ENCODE measurements at places on chromosomes 3 and 15.

- no peak for DNase-seq
Measured at GRCh38 chr15:52566889-52567288, 1.9 kb downstream of the ARPP19 start.

DNA sequence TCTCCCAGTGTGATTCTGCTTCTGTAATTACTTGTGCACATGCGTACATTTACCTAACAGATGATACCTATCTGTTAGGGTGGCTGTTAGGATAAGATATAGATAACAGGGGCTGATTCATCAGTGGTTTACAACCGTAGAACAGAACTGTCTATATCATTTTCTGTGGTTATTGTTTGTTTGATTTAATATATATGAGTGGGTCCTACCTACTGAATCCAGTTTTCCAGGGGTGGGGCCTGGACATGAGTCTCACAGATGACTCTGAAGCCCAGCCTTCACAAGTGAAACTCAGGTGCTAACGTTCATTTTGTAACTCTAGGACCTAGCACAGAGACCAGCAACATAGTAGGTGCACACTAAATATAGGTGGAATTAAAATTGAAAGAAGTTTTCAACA is 10.4 kb upstream of the ACAP2 start:
- DNase-seq = no peak

DNA sequence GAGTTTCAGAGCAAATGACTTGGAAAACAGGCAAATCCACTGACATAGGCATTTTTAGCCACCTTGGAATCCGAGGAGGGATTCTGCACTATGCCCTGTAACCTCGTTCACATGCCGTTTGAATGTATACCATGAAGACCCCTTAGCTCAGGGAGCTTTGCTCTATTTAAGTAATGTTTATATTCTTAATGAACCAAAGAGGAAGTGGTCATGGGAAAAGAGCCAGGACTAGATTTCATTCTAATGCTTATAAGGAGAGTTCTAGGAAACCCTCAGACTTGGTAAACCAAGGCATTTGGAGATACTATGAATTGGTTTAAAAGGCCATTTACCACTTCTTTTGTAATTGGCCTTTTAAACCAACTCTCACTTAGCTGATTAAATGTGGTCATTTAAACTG is 178.9 kb downstream of the IGF1R start:
- DNase-seq = no peak

DNA sequence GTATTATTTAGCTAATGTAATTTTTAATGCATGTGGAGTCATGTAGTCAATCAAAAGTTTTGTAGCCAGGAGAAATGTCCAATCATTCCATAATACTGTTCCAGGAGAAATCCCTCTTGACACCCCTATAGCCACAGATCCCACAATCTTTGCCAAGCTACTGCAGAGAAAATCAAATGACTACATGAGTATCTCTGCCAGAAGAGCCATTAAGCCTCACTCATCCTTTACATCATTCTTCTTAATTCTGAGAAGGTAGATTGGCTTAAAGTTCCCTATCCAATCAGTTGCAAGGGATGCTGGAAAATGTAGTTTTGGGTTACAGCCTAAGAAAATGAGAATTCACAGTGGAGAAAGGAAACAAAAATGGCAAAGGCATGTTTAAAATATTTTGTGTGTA is 502.1 kb downstream of the ZBBX start:
- DNase-seq = no peak

- no peak for DNase-seq
Measured at GRCh38 chr15:67019884-67020520, 45.4 kb upstream of the SMAD3 start.

- no peak for DNase-seq
Measured at GRCh38 chr3:143092191-143092590, 27.4 kb upstream of the CHST2 start.

DNA sequence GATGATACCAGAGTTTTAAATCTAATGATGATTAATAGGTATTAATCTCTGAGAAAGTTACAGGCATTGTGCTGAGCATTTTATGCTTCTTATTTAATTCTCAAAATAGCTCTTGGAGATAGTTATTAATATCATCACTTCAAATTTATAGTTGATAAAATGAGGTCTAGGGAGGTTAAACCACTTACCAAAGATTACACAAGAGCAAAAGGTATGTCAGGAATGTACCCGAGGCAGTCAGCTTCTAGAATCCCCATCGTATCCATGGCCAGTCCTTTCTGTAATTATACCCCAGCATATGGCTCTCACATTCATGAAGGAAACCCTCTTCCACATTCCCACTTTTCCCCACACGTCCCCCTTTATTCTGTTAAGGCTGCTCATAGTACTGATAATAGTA is 421.3 kb downstream of the PYDC2 start:
- DNase-seq = no peak

- no peak for DNase-seq
Measured at GRCh38 chr3:111761309-111761795, 97.7 kb upstream of the PHLDB2 start.

DNA sequence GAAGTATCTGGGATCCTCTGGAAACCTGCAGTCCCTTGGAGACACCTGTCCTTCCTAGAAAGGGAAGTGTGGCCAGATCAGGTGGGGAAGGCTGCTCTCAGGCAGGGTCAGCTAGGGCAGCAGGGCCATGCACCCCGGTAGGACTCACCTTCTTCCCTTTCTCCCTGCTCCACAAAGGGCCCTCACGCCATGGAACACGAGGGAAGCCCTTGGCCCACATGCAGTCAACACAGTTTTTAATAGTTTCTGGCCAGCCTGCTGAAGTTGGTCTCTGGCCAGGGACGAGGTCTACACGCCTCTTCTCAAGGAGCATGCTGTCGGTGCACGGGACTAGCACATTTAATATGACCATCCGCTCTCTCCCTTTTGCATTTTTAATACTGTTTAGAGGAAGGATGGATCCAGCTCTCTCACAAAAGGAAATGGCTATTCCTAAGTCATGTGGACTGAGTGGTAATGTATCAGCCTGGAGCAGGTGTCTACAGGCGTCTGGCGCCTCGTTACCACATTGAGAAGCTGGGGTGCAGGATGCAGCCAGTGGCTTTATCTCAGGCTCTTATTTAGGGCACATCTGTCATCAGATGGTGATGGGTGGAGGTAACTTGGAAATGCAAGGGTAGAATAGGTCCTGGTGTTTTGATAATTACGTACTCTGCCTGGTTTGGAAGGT is 153.9 kb downstream of the KLF13 start:
- no peak for DNase-seq
